RWPE1 (cell line): ENCODE measurements at places on chromosomes 2 and 18.

DNA sequence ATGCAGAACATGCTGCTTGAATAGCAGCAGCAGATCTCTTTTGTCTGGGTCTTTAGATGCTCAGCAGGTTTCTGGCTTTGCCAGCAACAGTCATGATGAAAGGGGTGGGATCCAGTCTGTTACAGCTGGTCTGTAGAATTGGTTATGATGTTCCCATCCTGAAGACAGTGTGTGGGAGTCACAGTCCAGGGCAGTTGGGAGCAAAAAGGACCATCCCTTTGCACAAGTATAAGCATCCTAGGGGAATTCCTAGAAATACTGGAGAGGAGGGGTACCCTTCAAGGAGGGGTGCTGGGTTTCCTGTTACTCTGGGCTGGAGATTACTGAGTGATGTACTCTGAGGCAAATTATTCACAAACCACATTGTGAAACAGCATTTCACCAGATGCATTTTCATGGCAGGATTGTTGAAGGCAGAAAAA, 119.9 kb upstream of the RND3 start:
- no peak for DNase-seq

DNA sequence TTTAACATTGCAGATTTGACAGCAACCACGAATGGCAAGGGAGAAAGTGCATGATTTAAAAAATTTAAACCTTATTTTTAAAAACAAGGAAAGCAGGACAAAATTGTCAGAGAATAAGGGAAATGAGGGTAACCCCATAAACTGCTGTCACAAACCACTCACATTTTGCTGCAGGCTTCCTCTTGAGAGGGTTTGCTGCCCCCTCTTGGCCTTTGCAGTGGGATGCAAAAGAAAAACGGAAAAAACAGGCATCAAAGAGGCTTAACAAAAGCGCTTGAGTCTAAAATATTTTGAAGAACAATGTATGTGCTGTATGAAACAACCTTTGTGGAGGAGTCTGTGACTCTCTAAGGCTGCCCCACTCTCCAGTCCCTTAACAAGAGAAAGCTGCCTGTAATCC, 91.6 kb downstream of the TMX3 start:
- peak; percentile 38 for DNase-seq

- no peak for DNase-seq
Observed at GRCh38 chr2:203705178-203705577, 1.3 kb upstream of the CD28 start.

GRCh38 chr2:84816426-84817026, 64.4 kb downstream of the TRABD2A start:
- DNase-seq, result no peak

GRCh38 chr2:10286216-10287037, 16.3 kb upstream of the HPCAL1 start:
- DNase-seq, result no peak

DNA sequence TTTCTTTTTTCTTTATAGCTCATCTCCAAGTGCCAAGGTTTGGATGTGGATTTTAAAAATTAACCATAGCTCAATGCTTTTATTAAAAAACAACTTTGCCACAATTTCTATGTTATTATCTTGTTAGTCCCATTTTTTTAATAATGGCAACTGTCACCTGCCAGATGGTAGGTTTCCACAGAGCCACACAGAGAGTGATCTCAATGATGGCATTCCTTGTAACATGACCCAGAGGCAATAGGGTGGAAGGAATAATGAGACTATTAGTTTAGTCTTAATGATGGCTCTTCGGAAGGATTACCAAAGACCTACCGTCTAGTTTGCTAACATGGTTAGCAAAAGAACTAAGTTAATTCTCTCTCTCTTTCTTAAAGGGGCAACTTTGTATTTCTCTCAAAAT, 64.0 kb downstream of the REL start:
- DNase-seq, result no peak

- peak; percentile 10 for DNase-seq
Observed at GRCh38 chr2:159904127-159904958, 106.3 kb upstream of the CD302 start.

- DNase-seq, result no peak
Observed at GRCh38 chr2:110126906-110127305, 11.3 kb upstream of the MALL start.

GRCh38 chr2:143481237-143481623, 352.0 kb downstream of the ARHGAP15 start:
- DNase-seq, result no peak

DNA sequence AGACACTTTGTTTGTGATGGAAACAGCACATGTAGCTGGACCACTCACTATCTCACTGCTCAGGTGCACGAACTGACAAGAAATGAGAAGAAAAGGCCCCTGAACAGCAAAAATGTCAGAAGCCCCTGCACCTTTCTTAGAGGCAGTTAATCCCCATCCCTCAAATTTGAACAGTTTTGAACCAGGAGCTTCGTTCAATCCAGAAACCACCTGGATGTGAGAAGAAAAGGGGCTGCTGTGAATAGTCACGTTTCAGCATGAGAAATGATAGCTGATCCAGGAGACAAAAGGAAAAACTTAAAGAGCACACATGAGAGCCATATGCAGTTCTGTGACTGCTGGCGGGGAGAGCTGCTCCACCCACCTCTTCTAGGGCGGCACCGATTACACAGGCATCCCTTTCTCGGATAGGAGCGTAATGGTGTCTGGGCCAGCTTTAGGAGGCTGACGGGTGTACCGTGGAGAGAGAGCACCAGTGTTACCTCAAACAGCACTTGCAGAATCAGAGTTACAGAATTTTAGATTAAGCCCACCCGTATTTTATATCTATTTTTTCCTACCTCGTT, 117.0 kb upstream of the EML6 start:
- no peak for DNase-seq

DNA sequence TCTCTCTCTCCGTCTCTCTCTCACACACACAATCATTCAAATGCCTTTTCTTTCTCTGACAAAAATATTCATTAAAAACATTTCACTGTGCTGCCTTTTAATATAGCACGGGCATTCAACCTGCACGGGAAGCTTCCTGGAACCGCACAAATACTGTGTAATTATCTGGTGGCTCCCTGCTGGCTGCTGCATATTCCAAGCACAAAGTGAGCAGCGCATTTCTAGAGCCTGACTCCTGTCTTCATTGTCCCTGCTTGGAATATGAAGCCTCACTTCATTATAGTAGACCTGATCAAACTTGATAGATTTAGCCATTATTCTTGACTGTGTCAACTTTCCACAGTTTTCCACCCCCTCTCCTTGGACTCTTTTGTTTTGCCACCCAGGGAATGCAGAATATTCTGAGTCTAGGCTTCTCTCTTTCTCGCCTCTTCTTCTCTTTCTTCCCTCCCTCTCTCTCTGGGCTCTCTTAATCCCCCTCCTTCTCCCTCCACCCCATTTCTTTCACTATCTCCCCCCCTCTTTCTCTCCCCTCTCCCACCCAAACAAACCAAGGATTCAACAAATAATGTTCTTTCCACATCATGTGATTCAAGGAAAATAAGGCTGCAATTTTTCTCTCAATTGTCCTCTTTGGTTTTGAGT, 672.1 kb upstream of the FANCL start:
- no peak for DNase-seq

- no peak for DNase-seq
Observed at GRCh38 chr2:232522623-232523401, 2.6 kb downstream of the PRSS56 start.

DNA sequence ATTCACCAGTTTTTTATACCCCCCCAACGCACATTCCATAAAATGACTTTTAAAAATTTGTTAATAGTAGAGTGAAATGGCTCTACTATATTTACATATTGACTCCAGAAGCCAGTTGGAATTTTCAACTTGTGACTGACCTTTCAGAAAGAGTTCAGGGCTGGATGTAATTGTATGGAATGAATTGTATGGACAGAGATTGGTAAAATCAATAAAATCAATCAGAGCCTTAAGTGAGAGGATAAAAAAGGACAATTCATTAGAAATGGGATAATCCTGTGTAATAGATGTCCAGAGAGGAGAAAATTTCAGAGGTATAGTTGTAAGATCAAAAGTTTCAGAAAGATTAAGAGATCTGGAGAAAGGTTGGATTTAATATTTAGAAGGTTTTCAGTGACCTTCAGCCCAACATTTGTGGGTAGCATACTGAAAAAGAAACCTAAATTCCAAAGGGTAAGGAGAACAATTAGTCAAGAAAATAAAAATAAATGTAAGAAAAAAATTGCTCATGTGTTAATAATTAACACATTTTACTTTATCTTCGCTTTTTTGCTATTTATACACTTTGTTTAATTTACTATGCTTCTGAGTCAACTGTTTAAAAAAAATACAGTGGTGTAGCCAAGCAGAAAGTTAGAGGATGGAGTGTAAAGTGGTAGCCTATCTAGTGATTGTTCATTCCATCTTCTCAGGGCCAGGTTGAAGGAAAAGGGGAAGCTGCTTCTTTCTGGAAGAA, 385.4 kb upstream of the TMEFF2 start:
- no peak for DNase-seq

DNA sequence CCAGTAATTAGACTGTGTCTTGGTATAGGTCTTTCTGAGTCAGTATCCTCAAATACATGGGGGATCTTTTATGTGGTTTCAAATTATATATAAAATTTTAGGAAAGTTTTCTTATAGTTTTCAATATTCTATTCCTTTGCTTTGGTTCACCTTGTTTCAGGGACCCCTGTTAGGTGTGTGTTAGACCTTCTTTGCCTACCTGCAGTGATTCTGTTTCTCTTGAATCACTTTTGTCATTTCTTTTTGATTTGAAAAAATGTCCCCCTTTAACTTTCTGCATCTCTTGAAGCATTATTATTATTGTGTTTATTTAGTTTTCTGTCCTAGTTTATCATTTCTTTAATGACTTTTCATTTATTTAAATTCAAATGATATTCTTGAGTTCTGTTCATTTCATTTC, 98.7 kb downstream of the FHOD3 start:
- DNase-seq, result no peak

DNA sequence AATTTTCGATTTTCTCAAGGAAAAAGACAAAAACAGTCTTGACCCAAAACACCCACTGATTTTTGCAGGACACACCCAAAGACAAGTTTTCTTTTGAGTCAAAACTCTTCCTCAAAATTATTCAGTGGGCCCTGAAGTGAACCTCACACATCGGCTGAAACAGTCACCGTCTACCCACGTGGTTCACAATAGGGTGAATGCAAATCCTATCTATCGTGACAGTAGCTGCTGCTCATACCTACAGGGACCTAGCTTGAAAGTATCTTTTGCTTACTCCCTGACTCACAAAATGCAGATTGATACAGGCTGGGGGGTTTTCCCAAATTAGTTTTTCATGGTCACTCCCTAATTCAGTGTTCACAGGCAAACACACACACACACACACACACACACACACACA, 10.7 kb upstream of the CD226 start:
- no peak for DNase-seq

- no peak for DNase-seq
Observed at GRCh38 chr18:51275712-51276476, 78.4 kb upstream of the MEX3C start.

DNA sequence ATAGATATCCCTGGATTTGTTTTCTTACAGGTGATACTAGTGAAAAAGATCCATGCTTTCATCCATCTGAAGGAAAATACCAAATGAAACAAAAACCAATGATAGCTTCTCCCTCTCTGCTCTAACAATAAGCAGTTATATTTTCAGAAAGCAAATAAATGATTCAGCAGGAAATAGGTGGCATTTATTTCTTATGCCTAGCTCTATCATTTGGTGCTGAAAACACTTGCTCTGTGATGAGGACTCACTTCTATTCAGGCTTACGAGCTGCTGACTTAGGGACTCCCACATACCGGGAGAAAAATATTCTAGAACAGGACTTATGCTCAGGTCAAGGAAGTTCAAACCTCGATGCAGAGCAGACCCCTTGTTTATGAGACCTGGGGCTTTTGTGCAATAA, 142.6 kb downstream of the SETBP1 start:
- no peak for DNase-seq

DNA sequence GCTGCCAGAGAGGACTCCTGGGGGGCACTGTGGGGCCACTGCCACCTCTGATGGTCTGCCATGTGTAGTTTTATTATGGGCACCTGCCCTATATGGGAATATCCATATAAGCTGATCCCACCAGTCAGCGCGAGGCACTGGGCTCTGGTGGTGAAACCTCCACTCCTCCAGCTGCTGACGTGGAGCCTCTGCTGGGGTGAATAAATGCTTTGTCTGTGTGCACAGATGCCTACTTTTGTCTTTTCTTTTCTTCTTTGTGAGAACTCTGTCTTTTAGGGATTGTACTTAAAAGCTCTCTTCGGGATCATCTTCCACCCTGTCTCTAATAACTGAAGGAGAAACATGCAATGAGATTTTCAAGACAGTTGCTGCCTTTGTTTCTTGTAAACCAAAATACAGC, 68.9 kb upstream of the NCK2 start:
- no peak for DNase-seq

DNA sequence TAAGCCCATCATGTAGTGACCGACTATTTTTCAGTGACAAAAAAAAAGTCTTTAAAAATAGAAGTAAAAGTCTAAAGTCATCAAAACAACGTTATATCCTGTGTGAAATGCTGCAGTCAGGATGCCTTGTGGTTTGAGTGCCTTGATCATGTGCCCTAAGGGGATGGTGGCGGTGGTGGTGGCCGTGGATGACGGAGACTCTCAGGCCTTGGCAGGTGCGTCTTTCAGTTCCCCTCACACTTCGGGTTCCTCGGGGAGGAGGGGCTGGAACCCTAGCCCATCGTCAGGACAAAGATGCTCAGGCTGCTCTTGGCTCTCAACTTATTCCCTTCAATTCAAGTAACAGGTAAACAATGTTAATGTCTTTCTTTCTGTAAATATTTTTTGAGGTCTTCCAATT, at the start of gene CD28:
Gene CD28 (plus strand): TSS at position 237 of the 400 bp plus-strand sequence. CDS start 58 bp downstream, at position 295.
- no peak for DNase-seq

GRCh38 chr2:26185954-26186770, 13.3 kb downstream of the GAREM2 start:
- no peak for DNase-seq

DNA sequence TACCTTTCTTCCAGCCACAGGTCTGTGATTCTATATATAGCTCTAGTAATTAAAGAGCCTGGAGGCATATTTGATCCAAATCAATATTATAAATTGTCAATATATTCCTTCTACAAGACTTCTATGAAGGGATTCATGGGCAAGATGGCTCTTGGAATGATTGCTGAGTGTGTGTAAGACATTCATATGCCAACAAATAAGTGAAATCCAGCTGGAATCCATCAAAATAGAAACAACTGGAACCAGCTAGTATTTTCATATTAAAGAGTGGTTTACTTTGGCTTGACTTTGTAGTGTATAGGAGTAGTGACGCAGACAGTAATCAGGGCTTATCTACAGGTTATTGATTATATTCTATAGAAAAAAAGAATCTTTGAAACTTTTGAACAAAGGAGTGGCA, 83.4 kb downstream of the CALCRL start:
- DNase-seq, result no peak
